Left lobe of liver (tissue), 2 donors: ENCODE measurements at places on chromosomes 5 and 9.

GRCh38 chr9:113219969-113220368 is 1.1 kb downstream of the FKBP15 start:
- no peak for DNase-seq

DNA sequence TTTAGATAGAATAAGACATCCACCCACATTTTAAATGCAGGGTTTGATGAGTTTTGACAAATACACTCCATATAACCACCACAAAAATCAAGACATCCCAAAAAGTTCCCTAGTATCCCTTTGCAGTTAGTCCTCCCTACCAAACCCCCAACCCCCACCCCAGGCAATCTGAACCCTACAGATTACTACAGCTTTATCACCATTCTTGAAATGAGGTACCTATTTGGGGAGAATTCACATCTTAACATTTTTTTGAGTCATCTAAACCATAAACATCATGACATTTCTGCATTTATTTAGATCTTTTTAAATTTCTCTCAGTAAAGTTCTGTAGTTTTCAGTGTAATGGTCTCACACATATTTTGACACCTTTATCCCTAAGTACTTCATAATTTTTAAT is 53.9 kb downstream of the PTBP3 start:
- no peak for DNase-seq

- DNase-seq, result no peak
Measured at GRCh38 chr9:8158574-8158973, 359.0 kb upstream of the DMAC1 start.

DNA sequence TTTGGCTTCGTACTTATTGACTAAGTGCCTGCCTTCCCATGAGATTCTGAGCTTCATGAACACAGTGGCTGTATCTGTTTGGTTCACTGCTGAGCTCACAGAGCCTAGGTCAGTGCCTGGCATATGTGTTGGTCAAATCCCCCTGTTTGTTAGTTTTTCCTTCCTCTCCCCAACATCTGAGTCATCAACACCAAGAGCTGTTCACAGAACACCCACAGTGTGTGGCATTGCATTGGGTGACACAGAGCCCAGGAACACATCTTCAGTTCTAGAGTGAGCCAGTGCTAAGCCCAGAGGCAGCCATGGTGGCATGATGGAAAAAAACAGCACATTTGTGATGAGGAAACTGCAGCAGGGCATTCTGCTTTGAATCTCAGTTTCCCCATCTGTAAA is 294.6 kb downstream of the SEC61B start:
- DNase-seq, result no peak
